GM12891 (cell line): ENCODE measurements at places on chromosomes 1 and 21.

- DNase-seq = no peak
Observed at GRCh38 chr1:64392109-64392508, 77.8 kb upstream of the CACHD1 start.

GRCh38 chr1:53395671-53396215 is 63.5 kb upstream of the DMRTB1 start:
- DNase-seq = no peak

DNA sequence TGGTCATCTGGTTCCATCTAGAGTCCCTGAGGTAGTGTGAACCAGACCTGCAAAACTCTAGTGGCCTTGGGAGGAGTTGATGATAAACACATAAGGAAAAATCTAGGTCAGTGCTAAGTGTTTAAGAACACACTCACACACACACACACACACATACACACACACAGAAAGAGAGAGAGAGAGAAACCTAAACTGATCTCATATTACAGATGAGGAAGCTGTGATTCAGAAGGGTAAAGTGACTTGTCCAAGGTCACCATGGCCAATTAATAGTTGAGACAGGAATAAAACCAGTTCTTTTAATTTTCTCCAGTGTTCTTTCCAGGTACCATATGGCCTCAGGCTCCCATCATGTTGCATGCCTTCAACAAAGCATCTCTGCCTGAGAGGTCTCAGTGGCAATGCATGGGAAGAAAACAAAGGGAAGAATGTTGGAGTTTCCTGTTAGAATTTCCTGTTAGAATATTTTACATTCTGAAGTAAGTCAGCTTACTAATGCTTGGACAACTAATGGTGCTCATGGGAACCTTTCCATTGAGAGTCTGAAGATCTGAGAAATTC is 77.3 kb upstream of the TSPAN2 start:
- DNase-seq = no peak

GRCh38 chr1:79819140-79819539 is 812.6 kb upstream of the ADGRL4 start:
- DNase-seq = no peak

DNA sequence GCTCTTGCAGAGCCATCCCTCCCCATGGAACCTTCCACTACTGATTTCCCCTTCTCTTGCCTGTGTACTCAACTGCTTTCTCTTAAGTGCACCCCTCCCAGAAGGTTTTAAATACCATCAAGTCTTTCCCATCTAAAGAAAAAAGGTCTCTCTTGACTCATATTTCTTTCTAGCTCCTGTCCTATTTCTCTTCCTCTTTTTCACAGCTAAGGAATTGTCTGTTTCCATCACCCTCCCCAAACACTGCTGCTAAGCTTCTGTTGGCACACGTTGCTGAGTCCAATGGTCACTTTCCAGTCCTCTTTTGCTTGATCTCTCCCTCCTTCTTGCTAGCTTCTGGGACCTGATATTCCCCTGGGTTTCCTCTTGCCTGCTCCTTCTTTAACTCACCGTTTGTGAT is 13.3 kb upstream of the GNL2 start:
- DNase-seq = no peak

DNA sequence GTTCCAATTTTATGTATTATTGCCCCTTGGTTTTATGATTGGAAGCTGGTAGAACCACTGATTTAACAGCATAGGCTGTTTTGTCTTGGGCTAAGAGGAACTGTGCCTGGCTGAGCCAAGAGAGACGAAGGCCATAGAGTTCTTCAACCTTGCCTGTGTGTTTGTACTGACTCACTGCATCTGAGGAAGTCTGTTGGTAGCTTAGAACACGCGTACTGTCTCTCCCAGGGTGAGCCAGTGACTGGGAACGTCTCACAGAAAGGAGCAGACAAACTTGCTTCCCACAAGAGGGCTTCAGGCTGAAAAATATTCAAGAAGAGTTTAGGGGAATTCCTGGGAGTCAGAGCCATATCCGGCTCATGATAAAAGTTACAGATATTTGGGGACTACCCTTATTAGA is 14.9 kb downstream of the TMEM51 start:
- no peak for DNase-seq

- DNase-seq = no peak
Observed at GRCh38 chr21:15498455-15498854, 231.3 kb upstream of the USP25 start.

DNA sequence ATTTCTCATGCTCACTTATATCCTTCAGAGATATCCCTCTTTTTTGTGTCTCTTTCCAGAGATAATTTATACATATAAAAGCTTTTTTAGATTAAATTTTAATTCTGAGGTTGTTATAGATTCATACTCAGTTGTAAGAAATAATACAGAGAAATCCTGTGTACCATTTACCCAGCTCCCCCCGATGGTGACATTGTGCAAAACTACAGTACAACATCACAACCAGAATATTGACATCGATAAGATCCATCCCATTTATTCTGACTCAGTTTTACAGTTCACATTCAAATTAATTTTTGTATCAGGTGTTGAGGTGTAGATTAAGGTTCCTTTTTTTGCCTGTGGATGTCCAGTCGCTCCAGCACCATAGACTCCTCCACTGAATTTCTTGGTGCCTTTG is 14.3 kb downstream of the DMRTB1 start:
- DNase-seq = no peak

DNA sequence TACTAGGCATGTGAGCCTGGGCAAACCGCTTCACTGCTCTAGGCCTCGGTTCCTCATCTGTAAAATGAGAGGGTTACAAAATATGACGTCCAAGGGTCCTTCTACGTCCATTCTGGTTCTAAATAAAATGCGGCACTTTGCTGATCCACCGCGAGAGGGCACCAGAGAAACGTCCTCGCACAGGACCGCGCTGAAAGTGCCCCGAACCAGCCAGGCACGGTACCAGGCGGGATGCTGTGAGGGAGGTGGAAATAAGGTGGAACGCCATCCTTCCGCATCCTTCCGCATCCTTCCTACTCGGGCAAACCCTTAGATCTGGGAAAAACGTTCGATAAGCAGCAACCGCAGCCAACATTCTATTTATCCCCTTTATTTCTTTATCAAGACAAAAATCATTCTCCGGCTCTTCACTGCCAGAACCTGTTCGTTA is 60.3 kb upstream of the KRTAP19-8 start:
- DNase-seq = peak; percentile 18

DNA sequence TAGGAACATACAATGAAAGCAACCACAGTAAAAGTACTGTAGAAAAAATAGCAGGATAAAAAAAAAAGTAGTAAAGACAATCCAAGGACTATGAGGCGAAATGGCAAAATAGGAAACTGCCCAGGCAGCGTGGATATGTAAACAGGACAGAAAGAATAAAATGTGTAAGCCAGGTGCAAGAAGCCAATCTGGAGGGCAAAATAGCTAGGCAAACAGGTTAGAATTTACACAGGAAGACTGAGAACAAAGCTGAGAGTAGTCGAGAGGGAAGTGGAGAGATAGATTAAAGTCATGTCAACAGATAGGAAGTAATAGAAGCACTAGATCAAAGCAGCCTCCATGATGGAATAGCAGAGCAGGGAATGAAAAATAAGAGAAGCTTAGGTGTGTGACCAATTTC is 124.2 kb upstream of the B3GALT2 start:
- no peak for DNase-seq

DNA sequence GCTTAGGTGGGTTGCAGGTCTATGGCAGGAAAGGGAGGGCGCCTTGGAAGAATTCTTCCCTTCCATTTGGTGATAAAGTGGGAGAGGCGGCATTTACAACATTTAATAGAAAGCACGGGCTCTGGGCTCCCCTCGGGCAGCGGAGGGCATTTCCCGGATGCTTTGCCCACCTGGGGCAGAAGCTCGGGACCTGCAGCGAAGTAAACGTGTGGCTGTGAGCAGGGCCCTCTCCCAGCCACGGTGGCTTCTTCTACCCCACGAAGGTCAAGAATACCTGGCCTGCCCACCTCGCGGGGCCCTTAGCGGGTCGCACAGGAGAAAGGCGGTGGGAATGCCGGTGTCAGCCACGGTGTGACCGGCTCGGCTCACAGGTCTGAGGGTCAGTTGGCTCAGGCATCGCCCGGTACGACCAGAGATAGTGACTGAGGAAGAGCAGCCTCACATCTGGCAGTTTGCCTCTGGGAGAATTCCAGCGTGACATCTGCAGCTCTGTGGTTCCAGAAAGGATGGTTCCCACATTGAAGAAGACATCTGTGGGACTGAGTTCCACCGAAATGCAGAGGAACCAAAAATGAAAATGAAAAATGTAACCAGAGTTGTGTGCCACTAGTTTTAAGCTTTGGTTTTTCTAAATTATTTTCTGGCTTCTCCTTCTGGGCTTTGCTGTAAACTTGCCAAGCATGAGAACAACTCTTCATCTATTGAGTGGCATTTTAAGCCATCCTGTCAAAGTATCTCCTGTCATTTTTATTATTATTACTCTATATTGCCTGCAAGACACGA is 720 bp upstream of the F3 start:
- peak; percentile 8 for DNase-seq

DNA sequence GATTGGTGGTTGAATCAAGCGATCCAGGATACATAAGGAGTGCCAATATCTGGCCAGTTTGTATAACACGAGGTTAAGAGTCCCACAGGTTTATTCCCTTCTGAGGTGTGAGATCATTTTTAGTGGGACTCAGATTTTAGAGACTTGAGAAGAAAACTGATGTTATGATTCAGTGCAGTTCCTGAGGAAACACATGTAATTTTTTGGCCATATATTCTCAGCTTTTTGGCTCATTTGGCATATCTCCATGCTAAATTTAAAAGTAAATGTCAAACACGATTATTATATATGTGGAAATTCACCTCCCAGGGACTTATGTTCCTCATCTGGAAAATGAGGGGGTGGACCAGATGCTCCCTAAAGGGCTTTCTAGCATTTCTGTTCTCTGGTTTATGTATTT is 39.2 kb upstream of the SERBP1 start:
- no peak for DNase-seq

GRCh38 chr1:78475888-78476610 is 14.7 kb upstream of the PTGFR start:
- no peak for DNase-seq

- DNase-seq = no peak
Observed at GRCh38 chr1:109482791-109483671, 674 bp upstream of the ATXN7L2 start.

GRCh38 chr1:172753964-172754363 is 95.1 kb downstream of the FASLG start:
- DNase-seq = no peak

GRCh38 chr1:45089711-45090110 is 77.7 kb downstream of the UROD start:
- DNase-seq = no peak

DNA sequence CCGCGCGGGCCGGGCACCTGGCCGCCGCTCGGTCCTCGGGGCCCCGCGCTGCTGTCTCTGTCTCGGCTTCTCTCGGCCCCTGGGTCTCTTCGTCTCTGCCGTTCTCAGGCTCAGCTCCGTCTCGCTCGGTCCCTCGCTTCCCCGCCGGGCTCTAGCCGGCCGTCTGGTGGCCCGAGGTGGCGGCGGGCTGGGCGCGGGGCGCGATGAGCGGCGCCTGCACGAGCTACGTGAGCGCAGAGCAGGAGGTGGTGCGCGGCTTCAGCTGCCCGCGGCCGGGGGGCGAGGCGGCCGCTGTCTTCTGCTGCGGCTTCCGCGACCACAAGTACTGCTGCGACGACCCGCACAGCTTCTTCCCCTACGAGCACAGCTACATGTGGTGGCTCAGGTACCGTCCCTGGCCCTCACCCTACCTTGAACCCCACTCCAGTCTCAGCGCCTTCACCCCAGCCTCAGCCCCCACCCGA is 355 bp downstream of the SHISAL2A start:
- DNase-seq = peak; percentile 30

DNA sequence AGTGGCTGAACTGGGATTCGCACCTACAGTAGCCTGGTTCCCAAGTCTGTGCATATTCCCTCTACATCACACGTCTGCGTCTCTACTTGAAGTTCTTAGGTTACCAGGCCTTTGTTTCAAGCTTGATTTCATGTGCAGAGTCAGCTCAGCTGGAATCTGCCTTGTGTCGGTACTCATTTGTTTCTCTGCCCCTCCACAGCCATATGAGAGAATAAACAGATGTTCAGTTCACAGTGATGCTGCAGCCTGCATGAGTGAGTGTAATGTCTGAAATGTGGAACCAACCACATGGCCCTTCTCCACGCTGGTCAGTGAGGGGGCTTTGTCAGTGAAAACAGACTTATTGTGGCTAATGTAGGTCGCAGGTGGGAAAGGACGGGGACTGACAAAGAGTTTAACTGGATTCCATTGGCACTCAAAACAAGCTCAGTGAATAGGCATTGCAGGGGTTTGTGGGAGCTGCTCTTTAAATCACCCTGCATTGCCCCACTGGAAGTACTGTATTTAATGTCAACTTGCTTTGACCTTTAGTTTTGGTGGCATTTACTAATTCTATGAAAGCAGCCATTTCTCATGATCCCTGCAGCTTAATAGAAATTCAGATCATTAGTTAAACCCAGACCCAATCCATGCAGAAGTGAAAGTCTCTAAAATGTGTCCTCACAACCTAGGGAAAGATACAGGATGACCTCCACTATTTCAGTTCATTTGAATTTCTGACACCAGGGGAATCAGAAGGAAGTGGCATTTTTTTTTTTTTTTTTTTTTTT is 136.4 kb upstream of the FAM78B start:
- DNase-seq = no peak

- DNase-seq = no peak
Observed at GRCh38 chr1:91245435-91245834, 159.2 kb downstream of the HFM1 start.

DNA sequence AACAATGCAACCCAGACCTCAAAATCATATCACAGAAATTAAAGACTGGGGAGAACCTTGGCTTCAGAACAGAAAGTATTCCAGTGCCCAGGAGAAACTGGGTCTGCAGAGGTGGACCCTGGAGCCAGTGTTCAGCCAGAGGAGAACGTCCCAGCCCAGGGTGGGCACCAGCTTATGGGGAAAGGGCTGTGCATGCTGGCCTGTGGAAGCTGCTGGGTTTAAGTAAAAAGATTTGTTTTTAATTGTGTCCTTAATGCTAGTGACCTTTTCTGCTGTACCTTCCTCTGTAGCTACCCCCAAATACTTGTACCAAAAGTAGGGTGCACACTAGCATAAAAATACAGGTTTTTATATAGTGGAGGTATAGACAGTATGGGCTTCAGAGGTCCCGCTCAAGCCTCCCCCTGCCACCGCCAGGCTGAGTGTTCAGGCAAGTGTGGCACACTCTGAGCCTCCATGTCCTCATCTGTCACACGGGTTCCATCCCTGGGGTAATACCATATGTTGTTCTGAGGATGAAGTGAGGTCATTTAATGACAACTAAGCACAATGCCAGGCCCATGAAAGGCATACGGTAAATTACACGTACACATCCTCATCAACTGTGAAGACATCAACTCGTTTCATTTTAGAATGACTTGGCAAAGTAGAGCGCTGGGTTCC is 47.0 kb downstream of the SLC37A1 start:
- no peak for DNase-seq

GRCh38 chr1:110728388-110729001 is 53.8 kb upstream of the KCNA3 start:
- no peak for DNase-seq

DNA sequence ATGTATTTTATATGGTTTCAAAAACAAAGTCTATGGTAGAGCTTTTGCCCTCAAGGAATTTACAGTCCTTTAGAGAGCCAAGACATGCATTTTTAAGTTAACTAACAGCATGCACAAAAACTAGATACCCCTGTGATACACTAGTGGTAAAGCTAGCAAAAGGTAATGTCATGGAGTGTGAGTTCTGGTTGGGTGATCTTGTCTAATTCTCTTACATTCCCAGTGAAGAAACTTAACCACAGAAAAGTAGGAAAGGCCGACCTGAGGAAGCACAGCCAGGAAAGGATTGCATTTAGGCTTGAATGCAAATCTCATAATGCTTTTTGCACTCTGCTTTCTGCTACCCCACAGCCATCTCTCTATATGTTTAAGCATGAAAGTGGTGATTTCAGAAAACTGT is 202.2 kb downstream of the ROR1 start:
- no peak for DNase-seq

- no peak for DNase-seq
Observed at GRCh38 chr1:207444514-207445217, 9.5 kb upstream of the CR2 start.
